Retinal pigment epithelial cell (primary cell): ENCODE measurements at places on chromosomes 13 and 19.

GRCh38 chr19:52990759-52991418, 22.8 kb upstream of the ERVV-1 start:
- no peak for DNase-seq

- DNase-seq, result no peak
These were observed 135.2 kb downstream of the DCT start for GRCh38 chr13:94344126-94344818.

DNA sequence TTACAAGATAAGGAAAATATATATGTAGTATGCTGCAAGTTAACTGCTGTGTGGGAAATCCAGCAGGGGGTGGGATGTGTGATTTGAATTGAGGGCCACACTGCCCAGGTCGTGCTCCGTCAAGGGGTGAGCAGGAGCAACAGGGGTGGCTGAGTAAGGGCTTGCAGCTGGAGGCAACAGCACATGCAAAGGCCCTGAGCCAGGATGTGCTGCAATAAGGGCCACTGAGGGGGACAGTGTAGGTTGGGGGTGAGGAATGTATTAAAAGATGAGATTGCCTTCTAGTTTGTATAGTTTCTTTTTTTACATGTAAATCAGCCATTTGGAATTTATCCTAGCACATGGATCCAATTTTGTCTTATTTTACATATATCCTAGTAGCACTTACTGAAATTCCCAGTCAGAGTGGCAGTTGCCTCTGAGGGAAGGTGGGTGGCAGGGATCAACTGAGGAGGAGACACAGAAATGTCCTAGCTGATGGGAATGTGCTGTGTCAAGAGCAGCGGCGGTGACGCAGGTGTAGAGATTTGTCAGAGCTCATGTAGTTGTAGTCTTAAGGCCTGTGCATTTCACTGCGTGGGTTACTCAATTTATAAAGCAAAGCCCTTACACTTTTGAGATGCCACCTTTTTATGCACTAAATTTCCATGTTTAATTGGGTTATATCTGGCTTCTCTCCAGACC, 5.4 kb upstream of the RBM42 start:
- no peak for DNase-seq

- no peak for DNase-seq
These were observed 37.7 kb downstream of the DLEU7 start for GRCh38 chr13:50805805-50806204.

GRCh38 chr13:27617881-27618321, 2.4 kb downstream of the LNX2 start:
- no peak for DNase-seq

DNA sequence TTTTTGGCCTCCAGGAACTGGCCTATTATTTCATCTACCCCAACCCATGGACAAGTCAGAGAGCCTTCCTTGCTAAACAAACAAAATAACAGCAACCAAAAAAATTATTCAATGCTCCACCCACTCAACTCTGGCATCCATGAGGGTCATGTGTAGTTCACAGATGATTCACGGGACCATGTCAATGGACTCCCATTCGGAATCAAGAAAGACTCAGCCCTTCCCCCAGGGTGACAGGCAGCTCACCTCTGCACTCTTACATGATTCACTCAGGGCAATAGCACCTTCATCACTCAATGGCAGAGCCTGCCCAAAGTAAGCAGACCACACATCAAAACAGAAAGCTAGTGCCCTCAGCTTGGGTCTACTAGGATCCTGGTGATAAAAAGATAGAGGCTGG, 14.3 kb upstream of the SCEL start:
- no peak for DNase-seq

DNA sequence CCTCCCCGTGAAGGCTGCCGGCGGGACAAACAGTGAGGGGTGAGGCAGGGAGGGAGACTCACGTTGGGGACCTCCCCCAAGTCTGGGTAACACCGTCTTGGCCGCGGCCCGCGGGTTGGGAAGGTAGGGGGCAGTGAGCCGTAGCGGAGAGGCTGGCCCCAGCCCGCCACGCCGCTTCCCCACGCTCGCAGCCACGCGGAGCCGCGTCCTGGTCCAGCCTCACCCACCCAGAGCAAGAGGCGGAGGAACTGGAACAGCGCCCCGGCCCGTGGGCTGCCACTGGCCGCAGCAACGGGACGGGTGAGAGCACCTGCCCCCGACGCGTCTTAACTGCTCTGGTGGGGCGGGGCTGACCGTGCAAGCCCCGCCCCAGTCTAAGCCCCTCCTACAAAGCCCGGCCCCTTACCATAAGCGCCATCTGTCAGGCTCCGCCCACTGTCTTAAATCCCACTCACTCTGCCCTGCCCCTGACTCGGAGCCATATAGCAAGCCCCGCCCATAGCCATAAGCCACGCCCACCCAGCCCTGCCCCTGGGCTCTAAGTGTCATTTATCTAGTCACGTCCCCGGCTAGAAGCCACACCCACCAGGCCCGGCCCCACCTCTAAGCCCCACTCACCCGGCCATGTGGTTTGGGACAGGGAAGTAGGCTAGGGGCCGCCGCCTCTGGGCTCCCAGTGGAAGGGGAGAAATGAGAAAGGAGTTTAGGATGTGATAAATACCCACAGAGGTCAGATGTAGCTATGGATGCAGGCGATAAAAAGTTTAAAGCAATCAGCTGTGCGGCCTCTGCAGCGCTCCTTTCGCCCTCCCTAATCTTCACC, 2.1 kb upstream of the CCL25 start:
- DNase-seq, result peak; percentile 65

- DNase-seq, result no peak
These were observed 11.2 kb downstream of the ITM2B start for GRCh38 chr13:48244159-48244558.

- peak; percentile 78 for DNase-seq
These were observed 8.4 kb downstream of the FAM124A start for GRCh38 chr13:51230477-51231105.

GRCh38 chr13:96338030-96338429, 248.1 kb downstream of the HS6ST3 start:
- no peak for DNase-seq

GRCh38 chr13:45055198-45055901, 65.0 kb upstream of the GTF2F2 start:
- peak; percentile 55 for DNase-seq
